Kidney (tissue), 22 donors: ENCODE measurements at places on chromosomes 5 and 9.

DNA sequence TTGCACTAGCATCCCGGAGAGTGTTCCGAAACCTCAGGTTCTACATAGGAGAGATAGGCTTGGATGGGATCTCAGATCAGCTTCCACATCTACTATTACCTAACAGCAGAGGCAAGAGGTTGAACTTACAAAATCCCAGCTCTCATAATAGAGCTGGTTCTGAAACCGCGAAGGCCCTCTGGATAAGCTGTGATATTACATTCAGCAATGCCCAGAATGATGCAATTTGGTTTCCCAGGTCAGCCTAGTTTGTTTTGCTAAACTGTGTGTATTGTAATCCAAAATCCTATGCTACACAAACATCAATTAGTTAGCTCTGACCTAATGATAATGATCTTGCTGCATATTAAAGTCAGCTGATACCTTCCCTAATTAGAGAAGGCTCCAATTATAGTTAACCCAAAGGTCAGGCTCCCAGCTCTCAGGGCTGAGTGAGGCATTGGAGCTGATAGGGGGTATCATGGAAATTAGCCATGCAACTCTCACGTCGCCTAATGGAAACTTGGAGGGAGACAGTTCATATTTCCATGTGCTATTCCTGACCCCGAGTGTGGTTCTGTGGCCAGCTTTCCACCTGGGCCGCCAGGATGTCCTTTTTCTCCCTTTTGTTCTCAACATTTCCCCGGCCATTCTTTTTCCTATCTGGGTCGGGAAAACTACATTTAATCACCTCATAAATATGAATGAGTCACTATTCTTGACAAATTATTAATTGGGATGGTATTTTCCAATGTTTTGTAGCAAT lies 278.4 kb upstream of the IRX1 start:
- no peaks in the 10 kb centered on the region for H3K4me1 ChIP-seq
- H3K4me3 ChIP-seq, result no peak overlapping the region
- H3K27ac ChIP-seq, result no peak overlapping the region
- H3K36me3 ChIP-seq, result no peaks in the 10 kb centered on the region

DNA sequence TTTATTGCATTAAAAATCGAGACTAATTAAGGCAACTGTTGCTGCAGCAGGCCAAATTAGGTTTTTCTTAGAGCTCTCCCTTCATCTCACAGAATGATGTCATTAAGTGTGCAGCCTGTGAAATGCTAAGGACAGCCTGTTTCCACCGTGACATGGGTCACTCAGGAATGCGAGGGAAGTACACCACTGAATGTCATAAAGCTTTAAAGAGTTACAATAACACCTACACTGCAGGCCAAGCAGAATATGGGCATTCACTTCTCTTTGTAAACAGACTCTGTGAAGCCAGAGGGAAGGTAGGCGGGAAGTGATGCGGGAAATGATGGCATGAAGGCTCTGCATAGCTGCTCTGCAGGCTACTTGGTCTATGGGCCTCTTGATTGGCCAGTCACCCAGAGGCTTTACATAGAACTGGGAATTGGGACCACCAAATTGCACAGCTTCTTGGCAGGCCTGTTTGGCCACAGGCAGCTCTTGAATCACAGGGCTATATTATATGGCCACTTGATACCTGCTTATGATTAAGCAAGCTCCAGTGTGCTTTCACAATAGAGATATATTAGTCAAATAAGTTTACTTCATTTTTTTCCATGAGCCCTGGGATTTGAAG lies 28.4 kb upstream of the AOPEP start:
- peak; percentile 77 for DNase-seq
- peak overlapping the region; percentile 19 for H3K4me3 ChIP-seq
- peak overlapping the region; percentile 82 for H3K27ac ChIP-seq
- no peaks in the 10 kb centered on the region for H3K36me3 ChIP-seq
- H3K27me3 ChIP-seq, result no peaks in the 10 kb centered on the region

- no peaks in the 10 kb centered on the region for H3K36me3 ChIP-seq
- no peaks in the 10 kb centered on the region for H3K4me1 ChIP-seq
- peak; percentile 83 for DNase-seq
- no peak overlapping the region for H3K4me3 ChIP-seq
Observed at GRCh38 chr9:129320575-129321285, 142.7 kb upstream of the IER5L start.

DNA sequence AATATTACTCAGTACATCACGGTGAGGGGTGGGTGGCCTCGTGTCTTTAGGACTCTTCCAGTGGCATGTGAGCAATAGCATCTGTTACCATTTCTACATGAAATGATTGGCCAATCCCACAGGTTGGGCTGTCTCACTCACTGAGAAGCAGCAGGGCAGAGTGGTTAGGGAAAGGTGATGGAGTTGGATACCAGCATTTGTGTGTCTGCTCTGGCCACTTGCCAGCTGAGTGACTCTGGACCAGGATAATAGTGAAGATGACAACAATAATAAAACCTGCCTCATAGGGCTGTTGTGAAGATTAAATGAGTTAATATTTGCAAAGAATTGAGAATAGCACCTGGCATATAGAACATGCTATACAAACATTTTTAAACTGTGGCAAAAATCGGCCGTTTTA lies 42.0 kb downstream of the IQGAP2 start:
- H3K4me3 ChIP-seq, result no peak overlapping the region
- H3K4me1 ChIP-seq, result peaks cover 13% of the 10 kb centered on the region
- H3K36me3 ChIP-seq, result no peaks in the 10 kb centered on the region
- no peak overlapping the region for H3K27ac ChIP-seq
- DNase-seq, result no peak
- H3K27me3 ChIP-seq, result no peaks in the 10 kb centered on the region

DNA sequence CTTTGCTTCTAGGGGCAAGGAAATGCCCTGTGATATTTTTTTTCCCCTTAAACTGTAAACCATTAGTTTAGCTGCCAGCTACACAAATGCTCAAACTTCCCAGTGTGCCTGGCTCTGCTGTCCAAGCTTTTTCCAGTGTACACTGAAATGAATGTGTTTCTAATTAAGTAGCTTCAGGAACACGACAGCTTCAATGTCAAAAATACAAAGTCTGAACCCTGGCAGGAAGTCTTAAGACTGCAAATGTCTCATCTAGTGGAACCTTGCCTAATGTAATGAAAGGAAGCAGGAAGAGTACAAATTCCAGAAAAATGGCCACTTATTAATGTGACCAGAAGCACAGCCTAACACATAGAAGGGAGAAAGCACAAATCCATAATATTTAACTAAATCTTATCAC lies 255.2 kb downstream of the CRB2 start:
- no peaks in the 10 kb centered on the region for H3K36me3 ChIP-seq
- H3K4me3 ChIP-seq, result no peak overlapping the region
- no peak for DNase-seq
- peaks cover 27% of the 10 kb centered on the region for H3K4me1 ChIP-seq
- no peaks in the 10 kb centered on the region for H3K27me3 ChIP-seq

GRCh38 chr9:99752417-99753109 lies 69.1 kb upstream of the NR4A3 start:
- no peaks in the 10 kb centered on the region for H3K36me3 ChIP-seq
- H3K27ac ChIP-seq, result no peak overlapping the region
- H3K27me3 ChIP-seq, result no peaks in the 10 kb centered on the region
- no peak for DNase-seq
- no peak overlapping the region for H3K4me3 ChIP-seq

GRCh38 chr5:144142139-144142823 lies 28.2 kb downstream of the YIPF5 start:
- no peaks in the 10 kb centered on the region for H3K4me1 ChIP-seq
- no peak for DNase-seq
- H3K4me3 ChIP-seq, result no peak overlapping the region
- no peak overlapping the region for H3K27ac ChIP-seq

GRCh38 chr5:61254969-61255555 lies 77.0 kb upstream of the ZSWIM6 start:
- no peaks in the 10 kb centered on the region for H3K27me3 ChIP-seq
- H3K4me3 ChIP-seq, result no peak overlapping the region
- H3K4me1 ChIP-seq, result no peaks in the 10 kb centered on the region

DNA sequence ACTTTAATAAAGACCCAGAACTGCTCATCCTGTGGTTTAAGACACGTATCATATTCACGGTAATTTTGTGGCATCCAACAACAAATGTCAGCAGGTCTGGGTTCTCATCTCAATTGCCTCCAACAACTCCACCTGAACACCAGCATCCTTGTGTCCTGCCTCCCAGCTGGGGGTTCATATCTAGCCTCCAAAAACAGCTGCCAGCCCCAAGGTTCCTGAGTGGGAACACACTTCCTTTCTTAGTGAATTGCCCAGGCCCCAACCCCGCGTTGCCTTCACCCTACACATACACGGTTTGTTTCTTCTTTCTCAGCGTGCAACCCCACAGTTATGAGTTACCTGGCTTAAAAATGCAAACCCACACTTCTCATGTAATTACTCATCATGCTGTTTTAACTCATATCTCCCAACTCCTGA lies 77.9 kb downstream of the SEMA4D start:
- H3K36me3 ChIP-seq, result no peaks in the 10 kb centered on the region
- no peaks in the 10 kb centered on the region for H3K27me3 ChIP-seq
- H3K27ac ChIP-seq, result no peak overlapping the region

DNA sequence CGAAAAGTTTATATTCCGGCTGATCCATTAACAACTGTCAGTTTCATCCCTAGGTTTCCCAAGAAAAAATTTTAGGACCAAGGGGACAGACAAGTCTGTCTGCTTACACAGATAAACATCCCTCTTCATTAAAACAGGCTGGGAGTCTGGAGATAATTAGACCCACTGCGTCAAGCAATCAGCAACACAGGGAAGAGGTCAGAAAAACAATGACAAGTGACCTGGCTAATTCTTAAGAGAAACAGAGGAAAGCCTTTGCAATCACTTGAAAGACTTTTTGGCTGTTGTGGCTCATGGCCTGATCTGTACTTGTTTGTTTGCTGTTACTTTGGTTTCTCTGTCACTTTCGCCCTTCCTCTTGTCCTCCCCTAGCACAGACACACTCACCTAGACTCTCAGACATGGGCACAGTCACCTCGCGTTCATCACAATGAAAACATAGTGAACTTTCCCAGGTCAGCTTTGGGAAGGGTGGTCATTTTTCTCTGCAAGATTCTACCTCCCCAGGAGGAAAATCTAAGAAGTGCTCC lies 2.9 kb upstream of the CCDC192 start:
- H3K36me3 ChIP-seq, result no peaks in the 10 kb centered on the region
- no peak overlapping the region for H3K4me3 ChIP-seq
- H3K27me3 ChIP-seq, result no peaks in the 10 kb centered on the region
- H3K27ac ChIP-seq, result no peak overlapping the region
- no peaks in the 10 kb centered on the region for H3K4me1 ChIP-seq

- no peaks in the 10 kb centered on the region for H3K27me3 ChIP-seq
- H3K4me3 ChIP-seq, result no peak overlapping the region
- no peaks in the 10 kb centered on the region for H3K36me3 ChIP-seq
- DNase-seq, result no peak
Observed at GRCh38 chr5:154836225-154836624, 14.2 kb downstream of the FAXDC2 start.

GRCh38 chr5:132825033-132825833 lies 5.2 kb downstream of the SHROOM1 start:
- H3K27me3 ChIP-seq, result peaks cover 2% of the 10 kb centered on the region
- H3K36me3 ChIP-seq, result no peaks in the 10 kb centered on the region
- DNase-seq, result peak; percentile 44
- no peaks in the 10 kb centered on the region for H3K4me1 ChIP-seq
- H3K27ac ChIP-seq, result no peak overlapping the region

- peaks cover 22% of the 10 kb centered on the region for H3K36me3 ChIP-seq
Observed at GRCh38 chr5:172769616-172770373, 1.2 kb downstream of the DUSP1 start.

DNA sequence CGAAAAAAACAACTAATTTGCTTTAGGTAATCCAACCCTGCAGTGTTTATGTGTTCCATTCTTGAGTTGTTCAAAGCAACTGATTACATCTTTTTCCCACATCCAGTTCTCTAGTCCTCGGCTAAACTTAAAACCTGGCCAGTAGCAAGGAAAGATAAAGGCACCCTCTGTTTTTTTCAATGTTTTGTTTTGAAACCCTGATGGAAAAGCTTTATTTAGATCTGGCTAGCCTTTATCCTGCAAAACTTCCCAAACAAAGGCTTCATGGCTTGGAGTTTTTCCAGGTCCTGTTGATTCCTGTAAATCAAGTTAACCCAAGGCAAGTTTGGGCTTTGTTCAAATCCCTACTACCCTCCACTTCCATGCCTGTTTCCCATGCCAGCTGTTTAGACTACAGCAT lies 105.1 kb downstream of the CEMIP2 start:
- no peaks in the 10 kb centered on the region for H3K27me3 ChIP-seq
- no peaks in the 10 kb centered on the region for H3K4me1 ChIP-seq
- H3K36me3 ChIP-seq, result no peaks in the 10 kb centered on the region
- DNase-seq, result no peak
- H3K4me3 ChIP-seq, result no peak overlapping the region
- no peak overlapping the region for H3K27ac ChIP-seq

GRCh38 chr5:99928490-99928889 lies 606.7 kb upstream of the FAM174A start:
- H3K4me1 ChIP-seq, result no peaks in the 10 kb centered on the region
- no peak overlapping the region for H3K4me3 ChIP-seq
- DNase-seq, result no peak

DNA sequence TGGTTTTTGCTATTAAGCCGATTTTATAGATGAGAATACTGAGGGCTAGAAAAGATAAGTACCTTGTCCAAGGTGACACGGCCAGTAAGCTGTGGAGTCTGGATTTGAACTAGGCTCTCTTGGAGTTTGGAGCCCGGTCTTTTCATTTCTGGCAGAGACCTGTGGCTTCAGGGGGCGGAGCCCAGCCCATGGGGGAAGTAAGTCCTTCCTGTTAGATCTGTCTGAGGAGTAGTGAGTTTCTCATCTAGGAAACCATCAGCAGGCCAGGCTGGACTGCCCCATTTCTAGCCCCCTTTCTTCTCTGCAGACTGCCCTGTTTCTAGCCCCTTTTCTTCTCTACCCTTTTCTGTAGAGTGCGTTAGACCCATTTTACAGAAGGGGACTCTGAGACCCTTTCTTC lies 521 bp upstream of the PTGS1 start:
- H3K27me3 ChIP-seq, result no peaks in the 10 kb centered on the region
- no peak overlapping the region for H3K27ac ChIP-seq
- peak overlapping the region; percentile 29 for H3K4me3 ChIP-seq
- H3K36me3 ChIP-seq, result no peaks in the 10 kb centered on the region
- no peak for DNase-seq
- peaks cover 2% of the 10 kb centered on the region for H3K4me1 ChIP-seq

DNA sequence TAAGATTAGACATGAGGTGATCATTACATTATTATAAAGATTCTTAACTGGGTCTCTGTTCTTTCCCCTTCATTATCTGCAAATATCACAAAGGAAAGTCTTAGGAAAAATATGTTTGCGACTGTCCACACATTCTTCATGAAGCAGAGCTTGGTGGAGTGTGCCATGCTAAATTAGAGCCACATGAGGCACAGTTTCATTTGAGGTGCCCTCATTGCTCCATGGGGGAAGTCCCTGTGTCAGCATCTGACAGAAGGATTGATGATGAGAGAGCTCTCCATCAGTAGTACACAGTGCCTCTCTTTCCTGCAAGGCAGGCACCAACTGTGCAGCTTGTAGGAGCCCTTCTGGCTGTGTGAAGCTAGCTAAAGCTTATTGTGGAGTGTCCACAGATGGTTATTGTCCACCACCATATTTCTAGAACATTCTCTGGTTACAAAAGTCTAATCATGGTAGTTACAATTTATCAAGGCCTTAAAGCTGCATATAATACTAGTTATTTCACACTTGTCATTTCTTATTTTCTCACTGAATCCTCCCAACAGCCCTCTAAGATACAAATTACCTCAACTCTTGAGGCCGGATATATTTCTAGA lies 63.9 kb downstream of the C9orf152 start:
- H3K27me3 ChIP-seq, result no peaks in the 10 kb centered on the region
- no peak overlapping the region for H3K4me3 ChIP-seq
- H3K27ac ChIP-seq, result peak overlapping the region; percentile 19
- H3K4me1 ChIP-seq, result no peaks in the 10 kb centered on the region
